ENCODE measurements at places on chromosomes 3 and 15.

DNA sequence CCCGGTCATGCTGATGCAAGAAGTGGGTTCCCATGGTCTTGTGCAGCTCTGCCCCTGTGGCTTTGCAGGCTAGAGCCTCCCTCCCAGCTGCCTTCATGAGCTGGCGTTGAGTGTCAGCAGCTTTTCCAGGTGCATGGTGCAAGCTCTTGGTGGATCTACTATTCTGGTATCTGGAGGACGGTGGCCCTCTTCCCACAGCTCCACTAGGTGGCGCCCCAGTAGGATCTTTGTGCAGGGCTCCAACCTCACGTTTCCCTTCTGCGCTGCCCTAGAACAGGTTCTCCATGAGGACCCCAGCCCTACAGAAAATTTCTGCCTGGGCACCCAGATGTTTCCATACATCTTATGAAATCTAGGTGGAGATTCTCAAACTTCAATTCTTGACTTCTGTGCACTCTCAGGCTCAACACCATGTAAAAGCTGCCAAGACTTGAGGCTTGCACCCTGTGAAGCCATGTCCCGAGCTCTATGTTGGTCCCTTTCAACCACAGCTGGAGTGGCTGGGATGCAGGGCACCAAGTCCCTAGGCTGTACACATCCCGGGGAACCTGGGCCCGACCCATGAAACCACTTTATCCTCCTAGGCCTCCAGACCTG lies 238.4 kb upstream of the MDFIC2 start:
- no peak for DNase-seq

DNA sequence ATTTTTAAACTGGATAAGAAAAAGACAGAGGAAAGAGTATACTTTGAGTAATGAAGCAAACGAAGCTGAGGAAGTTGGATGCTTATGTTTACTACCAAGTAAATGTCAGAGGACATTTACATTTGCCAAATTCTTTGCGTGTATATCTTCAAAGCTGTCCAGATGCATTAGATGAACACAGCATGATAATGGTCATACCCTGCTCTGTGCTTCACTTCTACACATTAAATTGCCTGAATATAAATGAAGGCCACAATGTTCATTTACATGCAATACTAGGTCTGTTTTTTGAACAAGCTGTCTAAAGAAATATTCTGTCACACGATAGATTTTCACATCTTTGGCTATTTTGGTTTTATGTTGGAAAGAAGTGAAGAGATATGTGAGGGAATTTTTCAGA lies 405.8 kb upstream of the ADAMTS9 start:
- no peak for DNase-seq

- DNase-seq, result no peak
Measured at GRCh38 chr15:33089165-33089877, 105.2 kb downstream of the FMN1 start.

- DNase-seq, result no peak
Measured at GRCh38 chr15:65008983-65009382, 19.3 kb upstream of the SPG21 start.

GRCh38 chr3:33544126-33544525 lies 103.9 kb upstream of the UBP1 start:
- DNase-seq, result no peak

Measured in cortex of kidney (tissue), 1 donor.